ENCODE measurements at places on chromosomes 11 and 22.

DNA sequence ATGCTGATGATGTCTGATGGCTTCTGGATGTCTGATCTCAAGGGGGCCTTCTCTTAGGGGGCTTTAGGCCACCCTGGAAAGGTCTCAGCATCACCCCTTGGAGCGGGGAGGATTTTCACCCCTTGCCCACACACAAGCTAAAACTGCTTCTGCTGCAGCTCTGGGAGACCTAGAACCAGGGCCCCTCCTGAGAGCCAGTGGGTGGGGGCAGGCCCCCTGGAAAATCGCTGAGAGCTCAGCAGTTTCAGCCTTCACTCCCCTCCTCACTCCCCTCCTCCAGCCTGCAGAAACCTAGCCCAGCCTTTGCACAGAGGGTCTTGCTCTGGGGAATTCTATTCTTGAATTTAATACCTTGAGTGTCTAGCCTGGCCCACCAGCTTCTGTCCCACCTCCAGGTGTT lies 17.2 kb downstream of the CD6 start:
- DNase-seq, result no peak

DNA sequence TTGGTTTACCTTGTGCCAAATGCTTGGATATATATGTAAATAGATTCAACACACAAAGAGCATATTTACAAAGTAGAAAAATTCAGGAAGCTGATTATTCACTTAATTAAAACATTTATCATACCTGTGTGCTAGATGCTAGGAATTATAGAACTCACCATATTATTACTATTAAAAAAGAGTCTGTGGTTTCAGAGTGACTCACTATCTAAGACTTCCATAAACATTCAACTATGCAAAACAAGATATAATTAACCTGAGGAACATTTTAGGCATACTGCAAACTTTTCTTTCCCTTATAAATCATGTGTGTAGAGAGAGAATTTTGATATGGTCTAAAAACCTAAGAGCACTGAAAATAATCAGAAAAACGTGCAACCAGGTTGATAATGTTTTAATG lies 27.3 kb downstream of the CTSC start:
- no peak for DNase-seq

DNA sequence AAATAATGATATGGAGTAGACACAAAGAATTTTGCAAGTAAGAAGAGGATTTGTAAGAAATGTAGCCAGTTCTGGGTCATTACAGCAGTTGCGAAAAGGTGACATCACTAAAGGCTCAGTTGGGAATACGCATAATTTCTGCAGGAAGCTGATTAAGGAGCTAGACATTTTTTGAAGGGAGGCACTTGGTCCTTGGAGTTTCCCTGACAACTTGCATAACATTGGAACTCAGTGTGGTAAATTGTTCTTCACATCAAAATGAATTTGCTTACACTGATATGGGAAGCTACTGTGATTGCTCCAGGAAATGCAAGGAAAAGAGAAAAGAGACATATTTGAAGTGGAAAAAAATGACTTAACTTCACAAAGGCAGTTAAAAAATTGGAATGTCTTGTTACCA lies 626.1 kb downstream of the NELL1 start:
- no peak for DNase-seq

GRCh38 chr11:19453651-19454257 lies 213.0 kb upstream of the E2F8 start:
- peak; percentile 93 for DNase-seq

DNA sequence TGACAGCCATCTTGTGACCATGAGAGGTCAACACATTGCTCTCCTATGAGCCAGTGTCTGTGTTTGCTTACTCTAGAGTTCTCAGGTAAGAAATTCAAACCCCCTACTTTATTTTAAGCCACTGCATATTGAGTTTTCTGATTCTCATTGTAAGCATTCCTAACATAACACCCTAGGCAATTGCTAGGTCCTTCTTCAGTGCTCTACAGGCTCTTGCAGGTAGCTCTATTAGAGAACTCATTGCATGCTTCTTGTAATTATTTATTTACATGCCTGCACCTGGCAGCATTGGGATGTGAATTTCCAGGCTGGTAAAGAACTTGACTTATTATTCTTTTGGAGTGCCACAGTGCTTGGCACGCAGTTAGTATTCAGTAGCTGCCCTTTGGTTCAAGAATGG lies 288.8 kb upstream of the SYN3 start:
- DNase-seq, result no peak

- DNase-seq, result no peak
These were observed 49.5 kb downstream of the ZNF280B start for GRCh38 chr22:22458896-22459588.

- no peak for DNase-seq
These were observed 503.9 kb downstream of the TBC1D22A start for GRCh38 chr22:47266329-47266728.

- peak; percentile 78 for DNase-seq
These were observed 184.3 kb downstream of the OPCML start for GRCh38 chr11:133347988-133348387.

DNA sequence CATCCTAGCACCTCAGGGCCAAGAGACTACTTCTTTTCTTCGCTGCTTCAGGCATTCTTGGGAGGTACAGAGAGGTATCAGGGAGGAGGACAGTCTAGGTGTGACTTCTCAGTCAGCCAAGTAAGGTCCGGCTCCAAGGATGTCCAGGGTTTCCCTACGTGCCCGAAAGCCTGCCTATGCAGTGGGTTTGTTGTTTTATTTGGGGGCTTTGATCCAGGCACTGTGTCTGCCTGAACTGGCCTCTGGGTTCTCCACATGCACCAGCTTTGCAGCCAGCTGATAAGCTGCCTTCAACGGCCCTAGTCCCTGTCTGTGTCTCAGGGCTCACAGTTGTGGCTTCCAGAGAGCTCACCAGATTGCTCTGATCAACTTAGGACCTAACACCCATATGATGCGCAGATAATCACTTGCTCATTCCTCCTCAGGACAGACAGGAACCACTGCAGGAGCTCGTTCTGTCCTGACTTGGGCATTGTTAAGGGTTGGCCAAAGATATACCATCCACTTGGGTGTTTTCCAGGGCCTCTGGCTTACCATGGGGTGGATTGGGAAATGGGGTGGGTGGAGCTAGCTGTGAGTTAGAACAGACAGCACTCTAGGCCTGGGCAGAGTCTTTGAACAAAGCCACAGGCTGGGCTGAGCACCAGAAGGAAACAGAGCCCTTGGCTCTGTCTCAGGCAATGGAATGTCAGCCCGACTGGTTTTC lies 45.5 kb upstream of the CRYBB3 start:
- peak; percentile 94 for DNase-seq

GRCh38 chr22:31897842-31898805 lies 46.2 kb upstream of the YWHAH start:
- DNase-seq, result no peak

DNA sequence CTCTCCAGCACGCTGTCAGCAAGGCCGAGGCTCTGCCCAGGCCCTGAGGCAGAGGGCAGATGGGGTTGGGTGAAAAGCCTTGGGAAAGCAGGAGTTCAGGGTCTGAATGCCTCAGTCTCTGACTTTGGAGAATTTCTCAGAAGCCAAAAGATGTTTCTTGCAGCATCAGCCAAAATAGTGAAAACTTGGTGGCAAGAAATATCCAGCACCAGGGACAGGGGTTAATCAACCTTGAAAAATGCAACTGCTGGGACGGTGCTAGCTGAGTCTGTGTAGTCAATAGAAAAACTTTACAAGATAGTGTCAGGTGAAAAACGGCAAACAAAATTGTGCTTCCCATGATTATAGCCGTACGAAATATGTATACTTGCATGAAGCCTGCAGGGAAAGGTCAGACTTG lies 1.4 kb upstream of the ABCC8 start:
- no peak for DNase-seq

DNA sequence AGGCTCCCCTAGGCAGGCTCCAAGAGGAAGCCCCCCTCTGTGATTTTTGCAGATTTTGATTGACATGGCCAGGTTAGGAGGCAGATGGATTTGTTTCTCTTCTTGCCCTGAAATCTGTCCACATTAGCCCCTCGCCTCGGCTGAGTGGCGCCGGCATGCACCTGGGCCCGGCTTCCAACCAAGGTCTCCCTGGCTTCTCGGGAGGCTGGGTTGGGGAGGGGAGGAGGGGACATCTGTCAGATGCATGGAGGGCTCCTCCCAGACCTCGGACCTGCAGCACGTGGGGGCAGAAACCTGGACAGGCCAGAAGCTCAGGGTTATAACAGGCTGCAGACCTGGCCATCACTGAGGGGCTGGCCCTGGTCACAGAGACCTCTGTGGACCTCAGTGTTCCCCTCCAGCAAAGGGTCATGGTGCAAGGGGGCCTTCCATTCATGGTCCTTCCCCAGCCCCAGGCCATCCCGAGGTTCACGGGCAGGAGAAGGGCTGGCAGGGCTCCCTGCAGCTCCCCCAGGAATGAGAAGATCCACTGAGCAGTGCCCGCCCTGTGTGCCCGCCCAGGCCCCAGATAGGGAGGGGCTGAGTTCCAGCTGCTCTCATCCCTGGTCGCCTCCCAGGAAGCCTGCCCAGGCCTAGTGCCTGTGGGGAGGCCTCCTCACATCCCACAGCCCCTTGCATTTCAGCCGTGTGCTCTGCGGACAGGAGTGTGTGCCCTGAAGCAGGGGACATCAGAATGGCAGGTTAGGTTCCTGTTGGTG lies 747.8 kb downstream of the BRD1 start:
- no peak for DNase-seq

DNA sequence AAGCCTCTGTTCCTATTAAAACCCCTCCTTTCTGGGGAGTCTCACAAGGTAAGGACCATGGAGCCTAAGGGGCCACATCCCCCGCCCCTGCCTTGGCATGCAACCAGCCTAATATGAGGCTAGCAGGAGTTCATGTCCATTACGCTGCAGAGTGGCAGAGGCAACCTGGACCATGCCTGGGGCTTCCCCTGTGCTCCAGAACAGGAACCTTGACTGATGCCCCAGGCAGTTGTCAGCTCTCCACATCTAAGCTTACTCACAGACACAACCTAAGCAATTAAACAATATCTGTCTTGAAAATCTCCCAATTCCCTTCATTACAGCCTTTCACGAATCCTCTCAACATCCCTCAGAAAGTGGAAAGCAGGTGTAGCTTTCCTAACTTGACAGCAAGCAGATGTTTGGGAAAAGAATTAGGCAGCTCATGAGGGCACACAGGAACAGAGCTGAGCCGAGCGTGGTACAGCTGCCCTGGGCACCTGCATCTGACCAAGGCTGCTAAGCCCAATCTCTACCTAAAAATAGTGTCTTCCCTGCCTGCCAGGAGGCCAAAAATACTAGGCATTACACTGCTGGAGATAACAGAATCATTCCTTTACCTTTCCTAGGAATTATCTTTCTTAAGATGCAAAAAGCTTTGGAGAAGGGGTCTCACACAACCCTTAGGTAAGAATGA lies 20.8 kb downstream of the C11orf71 start:
- DNase-seq, result no peak

DNA sequence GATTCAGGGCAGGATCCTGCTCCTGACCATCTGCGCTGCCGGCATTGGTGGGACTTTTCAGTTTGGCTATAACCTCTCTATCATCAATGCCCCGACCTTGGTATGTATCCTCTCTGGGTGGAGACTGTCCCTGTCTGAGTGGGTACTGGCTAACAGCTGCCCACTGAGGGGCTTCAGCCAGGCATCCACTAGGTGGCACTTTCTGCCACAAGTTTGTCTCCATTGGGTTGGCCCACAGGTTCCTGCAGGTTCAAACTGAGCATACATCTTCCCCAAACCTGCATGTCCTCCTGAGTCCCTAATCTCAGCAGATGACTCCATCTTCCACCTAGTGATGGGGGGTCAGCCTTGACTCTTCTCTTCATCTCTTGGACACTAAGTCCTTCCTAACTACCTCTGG lies 4.4 kb downstream of the SLC2A11 start:
- DNase-seq, result peak; percentile 65

GRCh38 chr11:1139441-1140083 lies 18.2 kb upstream of the MUC5AC start:
- DNase-seq, result no peak

GRCh38 chr11:16814410-16815046 lies 76.1 kb downstream of the C11orf58 start:
- no peak for DNase-seq

GRCh38 chr11:12675951-12676711 lies 1.9 kb downstream of the TEAD1 start:
- DNase-seq, result peak; percentile 41

- no peak for DNase-seq
These were observed 5.5 kb downstream of the FGF19 start for GRCh38 chr11:69698362-69698761.

- no peak for DNase-seq
These were observed 861.4 kb downstream of the NTM start for GRCh38 chr11:132231656-132232347.

GRCh38 chr11:12316432-12316831 lies 60.9 kb upstream of the PARVA start:
- no peak for DNase-seq

DNA sequence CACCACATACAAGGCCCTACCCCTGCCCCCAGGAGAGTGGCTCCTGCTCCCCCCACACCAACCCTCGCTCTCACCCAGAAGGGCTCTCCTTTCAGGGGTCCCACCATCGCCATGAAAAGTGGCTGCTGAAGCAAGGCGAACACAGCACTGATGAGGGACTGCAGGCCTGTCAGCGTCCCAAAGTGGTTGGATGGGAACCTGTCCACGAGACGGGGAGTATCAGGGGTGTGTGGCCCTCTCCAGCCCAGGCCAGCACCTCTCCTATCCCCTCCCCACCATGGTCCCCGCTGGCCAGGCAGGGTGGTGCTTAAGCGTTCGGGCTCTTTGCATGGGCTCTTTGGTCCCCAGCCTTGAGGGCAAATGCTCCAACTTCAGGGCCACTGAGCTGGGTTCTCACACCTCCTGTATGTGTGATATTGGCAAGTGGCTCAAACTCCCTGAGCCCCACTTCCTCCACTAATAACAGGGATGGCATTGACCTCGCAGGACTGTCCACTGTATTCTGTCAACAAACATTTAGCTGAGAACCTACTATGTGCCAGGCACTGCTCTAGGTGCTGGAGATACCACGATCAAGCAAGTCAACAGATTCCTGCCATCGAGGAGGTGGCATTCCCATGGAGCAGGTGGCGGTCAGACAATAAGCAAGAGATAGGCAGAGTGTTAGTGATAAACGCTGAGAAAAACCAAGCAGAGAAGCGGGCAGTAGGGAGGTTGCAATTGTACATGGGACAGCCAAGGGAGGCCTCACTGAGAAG lies 26.9 kb downstream of the RTN4RL2 start:
- no peak for DNase-seq

All from epithelial cell of esophagus (primary cell).